ENCODE measurements at places on chromosomes 3 and 15. TPM values are rescaled to one million over a fixed set of nuclear protein-coding genes. Genes with fewer than 3 reads are reported as not detected.

DNA sequence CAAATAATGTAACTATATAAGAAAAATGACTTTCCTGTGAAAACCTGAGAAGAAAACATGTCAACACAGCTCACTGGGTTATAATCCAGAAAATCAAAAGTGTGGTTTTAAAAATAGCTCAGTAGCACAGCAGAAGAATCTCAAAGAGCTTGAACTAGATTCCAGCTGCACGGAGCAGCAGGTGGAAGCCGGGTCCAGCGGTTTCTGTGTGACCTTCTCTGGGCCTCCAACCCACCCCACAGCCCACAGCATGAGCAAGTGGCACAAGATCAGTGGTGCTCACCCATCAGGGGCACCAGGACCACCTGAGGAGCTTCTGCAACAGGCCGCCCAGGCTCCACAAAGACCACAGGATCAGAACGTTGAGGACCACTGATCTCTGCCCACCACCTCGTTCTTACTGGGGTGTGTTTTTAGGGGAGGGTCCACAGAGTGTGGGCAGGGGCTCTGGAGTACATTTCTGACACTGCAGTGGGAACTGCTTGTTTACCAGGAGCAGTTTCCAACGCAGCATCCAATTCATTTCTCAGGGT lies 23.2 kb downstream of the SLC41A3 start:
- DNase-seq = no peak

GRCh38 chr3:11989383-11990038 lies 14.7 kb upstream of the SYN2 start:
- no peak for DNase-seq

DNA sequence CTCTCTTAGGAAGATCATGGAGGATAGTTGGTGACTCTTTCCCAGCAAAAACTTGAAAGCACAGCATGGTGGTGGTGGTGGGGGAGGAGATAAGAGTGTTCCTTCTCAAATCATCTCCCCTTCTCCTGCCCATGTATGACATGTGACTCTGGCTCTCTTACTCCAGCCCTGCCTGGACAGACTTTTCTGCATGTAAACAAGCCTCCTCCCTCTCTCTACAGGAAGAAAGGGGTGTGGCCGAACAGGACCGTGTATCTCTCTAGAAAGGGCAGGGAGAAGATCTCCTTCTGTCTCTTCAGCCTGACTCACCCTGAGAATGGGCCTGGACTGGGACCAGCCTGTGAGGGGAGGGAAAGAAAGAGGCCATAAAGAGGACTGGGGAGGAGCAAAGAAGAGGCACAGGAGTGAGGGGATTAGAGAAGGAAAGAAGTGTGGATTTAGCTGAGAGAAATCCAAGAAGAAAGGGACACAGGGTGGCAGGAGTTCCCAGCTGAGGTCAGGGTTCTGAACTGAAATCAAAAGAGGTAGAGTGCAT lies 1.5 kb downstream of the CELF6 start:
- no peak for DNase-seq

- peak; percentile 44 for DNase-seq
Observed at GRCh38 chr3:4398941-4399245, 68.2 kb downstream of the SUMF1 start.

The BOC gene
- total RNA-seq = 10.6 TPM

DNA sequence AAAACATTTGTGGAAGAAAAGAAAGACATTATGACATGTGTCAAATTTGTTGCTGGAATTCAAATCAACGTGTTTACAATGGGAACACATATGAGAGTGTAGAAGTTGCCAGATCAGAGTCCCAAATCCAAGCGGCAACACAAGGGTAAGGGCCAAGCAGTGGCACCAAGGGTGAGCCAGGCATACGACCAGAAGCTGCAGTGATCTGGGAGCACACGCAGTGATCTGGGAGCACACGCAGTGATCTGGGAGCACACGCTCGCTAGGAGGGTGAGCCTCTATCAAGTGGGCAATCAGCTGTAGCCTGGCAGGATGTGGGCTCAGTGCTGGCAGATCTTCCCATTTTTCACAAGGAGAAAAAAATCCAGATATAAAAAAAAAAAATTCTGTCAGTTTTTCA lies 148.2 kb downstream of the TLE3 start:
- DNase-seq = no peak

Data from fibroblast of villous mesenchyme (primary cell).